ENCODE measurements at places on chromosomes 1 and 21.

DNA sequence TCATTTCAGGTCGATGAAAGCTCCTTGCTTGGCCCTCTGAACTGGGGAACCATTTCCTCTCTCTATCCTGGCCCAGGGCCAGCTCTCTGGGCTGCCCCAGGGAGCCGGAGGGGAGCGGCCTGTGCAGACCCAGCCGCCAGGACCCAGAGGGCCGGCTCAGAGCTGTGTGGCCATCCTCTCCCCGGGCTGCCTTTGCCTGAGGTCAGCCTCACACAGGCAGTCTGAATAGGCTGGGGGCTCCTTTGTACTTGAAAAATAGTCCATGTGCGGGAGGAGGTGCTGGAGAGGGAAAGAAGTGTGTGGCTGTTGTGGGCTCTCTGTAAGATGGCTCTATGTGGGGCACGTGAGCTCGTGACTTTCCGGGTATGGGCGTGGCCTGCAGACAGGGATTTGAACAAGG, 275.1 kb upstream of the VAMP3 start:
- DNase-seq: no peak

- no peak for DNase-seq
These were observed 725 bp downstream of the RTCA start for GRCh38 chr1:100266741-100267140.

DNA sequence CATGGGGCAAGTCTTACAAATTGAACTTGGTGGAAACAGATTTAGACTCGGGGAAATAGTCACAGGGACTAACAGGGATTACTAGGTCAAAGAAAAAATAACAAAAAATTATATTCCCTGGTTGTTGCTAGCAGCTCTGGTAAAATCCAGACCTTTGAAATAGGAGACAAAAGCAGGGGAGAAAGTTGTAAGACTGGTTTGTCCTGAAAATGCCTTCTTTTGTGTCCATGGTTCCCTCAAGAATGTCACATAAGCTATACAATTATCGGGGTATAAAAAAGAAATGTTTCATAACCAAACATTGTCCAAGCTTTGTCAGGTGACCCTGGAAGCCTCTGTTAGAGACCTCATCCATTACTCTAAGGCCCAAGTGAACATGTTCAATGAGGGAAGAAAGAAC, 33.1 kb downstream of the KIAA0319L start:
- DNase-seq: no peak

GRCh38 chr1:33373606-33374005, 52.7 kb upstream of the A3GALT2 start:
- no peak for DNase-seq

DNA sequence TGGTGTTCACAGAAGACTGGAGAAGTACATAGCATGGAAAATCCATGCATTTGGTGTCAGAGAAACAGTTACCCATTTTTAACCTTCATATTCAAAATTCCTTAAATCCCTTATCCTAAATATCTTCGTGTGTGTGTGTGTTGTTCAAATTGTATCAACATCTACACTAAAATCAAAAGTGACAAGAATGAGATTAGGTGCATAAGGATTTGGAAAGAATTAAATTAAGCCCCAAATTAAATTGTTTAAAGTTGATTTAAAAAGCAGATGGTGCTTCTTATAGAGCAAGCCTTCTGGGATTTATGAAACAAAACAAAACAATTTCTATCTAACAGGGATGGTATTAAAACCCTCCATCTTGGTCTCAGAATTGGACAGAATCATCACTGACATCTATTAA, 4.7 kb downstream of the RSPH1 start:
- DNase-seq: no peak

DNA sequence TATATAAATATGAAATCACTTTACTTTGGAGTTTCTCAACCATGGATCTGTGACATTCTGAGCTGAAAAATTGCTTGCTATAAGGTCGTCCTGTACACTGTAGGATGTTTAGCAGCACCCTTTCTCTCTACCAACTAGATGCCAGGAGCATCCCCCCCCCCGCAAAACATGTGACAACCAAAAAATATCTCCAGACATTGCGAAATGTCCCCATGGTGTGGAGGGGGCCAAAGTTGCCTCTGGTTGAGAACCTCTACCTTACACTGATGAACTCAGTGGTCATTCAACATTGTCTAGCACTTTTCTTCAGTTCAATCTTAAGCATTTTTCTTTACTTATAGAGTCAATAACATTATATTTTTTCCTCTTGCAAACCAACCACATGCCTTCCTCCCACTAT, 9.2 kb downstream of the FASLG start:
- DNase-seq: no peak
